ENCODE measurements at places on chromosomes 2 and 18. TPM values are rescaled to one million over a fixed set of nuclear protein-coding genes. Genes with fewer than 3 reads are reported as not detected.

STRN gene
- polyA plus RNA-seq: 6.7 TPM

UGT1A8 gene
- polyA plus RNA-seq: not detected

KCNJ13 gene
- polyA plus RNA-seq: not detected

MPPE1 gene
- polyA plus RNA-seq: 13.4 TPM

C1QL2 gene
- not detected for polyA plus RNA-seq

MTHFD2 gene
- 25.6 TPM for polyA plus RNA-seq

UGT1A5 gene
- polyA plus RNA-seq: not detected

ALPG gene
- polyA plus RNA-seq: not detected

MAP3K19 gene
- not detected for polyA plus RNA-seq

ACOXL gene
- not detected for polyA plus RNA-seq

FOXI3 gene
- not detected for polyA plus RNA-seq

LIMS4 gene
- 18.3 TPM for polyA plus RNA-seq

PAX3 gene
- not detected for polyA plus RNA-seq

CAVIN2 gene
- polyA plus RNA-seq: 210 TPM

CHN1 gene
- 20.1 TPM for polyA plus RNA-seq

CABYR gene
- polyA plus RNA-seq: 6.1 TPM

TXNDC2 gene
- polyA plus RNA-seq: not detected

C2orf66 gene
- polyA plus RNA-seq: 0.54 TPM

SEMA4C gene
- polyA plus RNA-seq: 16.4 TPM

PLB1 gene
- polyA plus RNA-seq: 0.75 TPM

CLK1 gene
- polyA plus RNA-seq: 33.1 TPM

KCNS3 gene
- polyA plus RNA-seq: 1.0 TPM

C2orf15 gene
- polyA plus RNA-seq: not detected

CNTNAP5 gene
- polyA plus RNA-seq: not detected

All from endothelial cell of umbilical vein (primary cell).